ENCODE measurements at places on chromosomes 7 and 10.

DNA sequence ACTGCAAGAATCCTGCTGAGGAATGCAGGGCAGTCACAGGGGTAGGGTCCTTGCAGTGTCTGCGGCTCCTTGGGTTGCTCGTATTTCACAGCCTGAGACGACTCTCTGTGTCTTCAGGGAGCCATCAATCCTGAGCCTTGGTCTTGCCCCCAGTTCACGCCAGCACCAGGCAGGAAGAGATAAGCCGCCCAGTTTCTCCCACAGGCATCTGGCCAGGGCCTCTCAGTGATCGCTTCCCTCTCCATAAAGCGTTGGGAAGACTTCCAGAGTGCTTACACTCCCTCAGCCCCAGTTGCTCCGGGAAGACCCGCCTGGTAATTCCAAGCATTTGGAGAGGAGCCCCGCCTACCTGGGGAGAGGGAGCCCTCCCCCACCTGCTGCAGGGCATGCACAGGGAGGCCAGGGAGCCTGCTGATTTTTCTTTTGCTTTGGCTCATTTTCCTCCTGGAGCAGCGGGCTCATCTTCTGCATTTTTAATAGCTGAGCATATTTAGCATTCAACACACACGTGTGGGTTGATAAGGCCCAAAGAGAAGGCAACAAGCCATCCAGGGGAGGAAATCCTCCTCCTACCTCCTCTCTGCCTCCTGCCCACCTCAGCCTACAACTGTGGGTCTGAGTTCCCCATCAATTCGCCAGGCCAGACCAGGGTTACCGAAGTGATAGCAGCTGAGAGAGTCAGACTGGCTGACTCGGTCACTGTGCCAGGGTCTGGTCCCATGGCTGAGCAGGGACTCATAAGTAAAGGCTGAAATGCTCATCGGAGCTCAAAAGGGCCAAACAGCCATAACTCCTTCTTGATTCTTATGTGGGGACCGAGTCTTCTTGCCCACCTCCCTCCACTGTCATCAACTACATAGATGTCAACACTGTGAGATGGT, 74.4 kb upstream of the EFCAB10 start:
- no peak for DNase-seq

DNA sequence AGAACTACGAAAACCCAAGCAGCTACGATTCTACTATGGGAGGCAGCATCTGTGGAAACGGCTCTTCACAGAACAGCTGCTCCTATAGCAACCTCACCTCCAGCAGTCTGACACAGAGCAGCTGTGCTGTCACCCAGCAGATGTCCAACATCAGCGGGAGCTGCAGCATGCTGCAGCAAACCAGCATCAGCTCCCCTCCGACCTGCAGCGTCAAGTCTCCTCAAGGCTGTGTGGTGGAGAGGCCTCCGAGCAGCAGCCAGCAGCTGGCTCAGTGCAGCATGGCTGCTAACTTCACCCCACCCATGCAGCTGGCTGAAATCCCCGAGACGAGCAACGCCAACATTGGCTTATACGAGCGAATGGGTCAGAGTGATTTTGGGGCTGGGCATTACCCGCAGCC, 81.6 kb upstream of the SAMD8 start:
- no peak for DNase-seq

- DNase-seq = peak; percentile 7
Observed at GRCh38 chr10:106355450-106355849, 809.1 kb downstream of the SORCS1 start.

- no peak for DNase-seq
Observed at GRCh38 chr7:6273917-6274630, 1.6 kb upstream of the CYTH3 start.

DNA sequence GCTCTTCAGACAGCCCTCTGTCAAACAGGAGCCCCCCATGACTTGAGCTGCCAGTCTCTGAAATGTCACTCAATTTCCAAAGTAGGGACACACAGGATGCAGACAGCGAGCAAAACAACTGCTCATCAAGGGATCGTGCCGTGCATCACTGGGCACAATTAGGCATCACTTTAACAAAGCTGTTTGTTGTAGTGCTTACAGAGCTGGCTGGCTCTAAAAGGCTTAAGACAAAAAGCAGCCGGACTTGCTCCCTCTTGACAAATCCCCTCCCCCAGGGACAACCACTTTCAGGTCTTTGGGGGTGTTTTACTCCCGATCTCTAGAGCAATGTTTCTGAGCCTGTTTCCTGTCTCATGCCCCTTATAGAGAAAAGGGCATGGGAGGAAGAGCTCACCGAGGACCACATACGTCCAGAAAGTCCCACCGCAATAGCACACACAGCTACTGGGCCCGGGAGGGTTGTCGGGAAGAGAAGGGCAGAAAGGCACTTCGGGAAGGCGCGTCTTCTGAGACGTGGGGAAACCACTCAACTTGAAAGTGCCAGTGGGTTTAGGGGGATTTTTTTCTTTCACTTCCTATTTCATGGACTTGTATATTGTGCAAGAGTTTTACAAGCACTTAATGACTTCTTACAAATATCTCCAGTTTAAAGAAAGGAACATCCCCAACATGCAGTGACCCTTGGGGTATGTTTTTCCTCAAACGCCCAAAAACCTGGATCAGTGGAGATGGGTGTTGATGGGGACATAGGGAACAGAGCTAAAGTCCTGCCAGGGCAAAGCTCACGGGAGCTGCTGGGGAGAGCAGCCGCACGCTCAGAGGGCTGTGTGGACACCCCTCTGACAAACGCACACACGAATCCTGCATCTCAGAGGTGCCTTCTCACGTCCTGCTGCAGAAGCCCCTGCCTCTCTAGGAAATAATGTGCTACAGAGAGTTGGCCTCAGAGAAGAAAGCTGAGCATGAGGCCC, 27.1 kb downstream of the LRRC20 start:
- no peak for DNase-seq

DNA sequence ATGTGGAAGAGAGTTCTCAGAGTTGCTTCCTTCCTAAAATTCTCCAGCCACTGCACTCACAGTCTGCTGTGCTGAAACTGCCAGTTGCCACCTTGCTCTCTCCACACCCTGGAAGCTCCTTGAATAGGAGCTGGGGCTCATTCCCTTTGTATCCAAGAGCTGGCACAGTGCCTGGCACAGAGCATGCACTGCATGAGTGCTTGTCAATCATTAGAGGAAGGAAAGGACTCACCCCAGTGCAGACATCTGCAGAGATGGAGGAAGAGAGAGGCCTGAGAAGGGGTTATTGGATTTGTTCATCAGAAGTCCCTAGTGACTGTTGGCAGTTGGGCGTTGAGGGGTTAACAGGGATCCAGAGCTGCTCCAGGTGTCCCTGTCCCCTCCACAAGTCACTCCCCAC, 41.7 kb upstream of the DUSP5 start:
- DNase-seq = peak; percentile 21

GRCh38 chr7:117143066-117143465, 179.8 kb downstream of the WNT2 start:
- no peak for DNase-seq

GRCh38 chr7:158766570-158767281, 62.1 kb upstream of the NCAPG2 start:
- DNase-seq = no peak

DNA sequence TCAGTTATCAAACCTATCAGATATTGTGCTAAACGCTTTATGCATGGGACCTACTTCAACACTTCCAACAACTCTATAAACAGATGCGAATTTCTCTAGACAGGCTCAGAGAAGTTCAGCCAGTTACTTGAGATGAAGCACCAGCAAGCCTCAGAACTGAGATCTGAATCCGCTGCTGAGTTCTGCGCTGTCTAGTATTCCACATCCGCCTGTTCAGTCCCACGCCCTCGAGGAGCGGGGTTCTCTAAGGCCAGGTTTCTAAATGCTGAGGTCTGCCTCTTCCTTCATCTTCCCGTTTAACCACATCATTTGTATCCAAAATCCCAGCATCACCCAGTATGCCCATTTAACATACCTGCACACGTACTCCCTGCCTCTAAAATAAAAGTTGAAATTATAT, 297.8 kb upstream of the ZNF32 start:
- no peak for DNase-seq

DNA sequence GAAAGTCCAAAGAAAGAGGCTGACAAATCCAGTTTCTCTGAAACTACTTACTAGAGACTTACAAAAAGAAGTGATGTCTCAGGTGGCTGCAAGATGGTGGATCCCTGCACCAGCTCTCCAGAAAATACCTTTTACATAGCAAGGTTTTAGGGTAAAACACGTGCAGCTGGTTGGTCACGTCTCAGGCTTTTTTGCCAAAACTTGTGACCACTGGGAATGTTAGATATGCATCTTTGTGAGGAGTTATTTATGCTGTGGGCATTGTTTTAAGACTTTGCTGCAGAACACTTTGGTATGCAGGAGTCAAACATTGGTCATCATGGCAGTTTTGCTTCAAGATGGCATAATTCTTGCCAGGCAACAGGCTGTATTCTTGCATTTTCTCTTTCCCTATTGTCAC, 1352.8 kb downstream of the REEP3 start:
- DNase-seq = no peak

Data from PC-3 (cell line).